ENCODE measurements at places on chromosomes 3 and 15.
A peak's percentile ranks its signal among the peaks of the same experiment; 100 is the strongest.

GRCh38 chr15:49178497-49178896 lies 8.4 kb downstream of the GALK2 start:
- no peak for DNase-seq

DNA sequence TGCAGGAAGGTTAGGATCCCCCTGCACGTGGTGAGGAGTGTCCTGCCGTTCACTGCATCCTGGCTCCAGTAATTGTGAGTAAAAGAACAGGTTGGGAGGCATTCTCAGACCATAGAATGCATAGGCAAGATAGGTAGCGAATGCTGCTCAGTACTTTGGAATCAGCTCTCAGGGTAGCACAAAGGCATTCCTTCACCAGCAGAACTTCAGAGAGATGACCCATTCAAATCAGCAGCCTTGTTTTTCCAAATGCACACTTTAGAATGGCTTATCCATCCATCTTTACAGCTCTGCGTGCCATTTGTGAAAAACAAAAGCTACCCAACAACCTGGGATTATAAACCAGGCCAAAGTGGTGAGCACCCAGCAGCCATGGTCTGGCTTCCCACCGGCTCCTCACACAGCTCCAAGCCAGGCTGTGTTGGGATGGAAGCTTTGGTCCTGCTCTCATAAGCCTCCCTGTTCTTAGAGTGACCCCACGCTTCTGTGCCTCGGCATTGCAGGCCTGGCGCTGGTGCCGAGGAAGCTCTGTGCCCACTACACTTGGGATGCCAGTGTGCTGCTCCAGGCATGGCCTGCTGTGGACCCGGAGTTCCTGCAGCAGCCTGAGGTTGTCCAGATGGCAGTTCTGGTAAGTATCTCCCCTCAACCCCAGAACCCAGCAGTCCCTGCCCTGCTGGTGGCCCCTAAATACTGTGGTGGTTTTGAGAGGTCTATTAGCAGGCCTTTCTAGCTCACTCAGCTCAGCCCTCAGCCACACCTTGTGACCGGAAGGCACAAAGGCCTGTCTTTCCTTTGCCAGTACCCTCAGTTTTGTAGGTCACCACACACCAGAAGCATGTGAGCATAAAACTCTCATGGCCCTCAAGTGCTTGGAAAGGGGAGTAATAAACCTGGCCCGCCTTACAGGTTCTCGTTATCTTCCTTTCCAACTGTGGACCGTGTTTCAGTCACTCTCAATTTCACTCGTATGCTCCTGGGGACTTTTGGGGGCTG lies 52.9 kb upstream of the LIMD1 start:
- no peak for DNase-seq

DNA sequence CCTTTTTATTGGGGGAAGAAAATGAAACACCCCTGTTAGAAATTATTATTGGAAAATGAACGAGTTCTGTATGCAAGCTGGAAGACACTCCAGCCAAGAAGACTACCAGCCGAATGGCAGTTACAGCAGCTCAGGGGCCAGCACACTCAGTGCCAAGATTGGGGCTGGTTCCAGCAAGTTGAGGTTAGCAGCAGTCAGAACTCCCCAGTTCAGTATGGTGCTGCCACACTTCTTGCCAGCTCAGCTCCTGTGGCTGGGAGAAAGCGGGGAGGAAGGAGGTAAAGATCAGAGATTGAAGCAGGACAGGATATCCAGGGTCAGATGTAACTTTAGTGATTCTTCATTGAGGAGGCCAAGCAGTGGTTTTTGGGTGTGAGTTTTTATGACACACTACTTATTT lies 280.2 kb upstream of the NR2E3 start:
- no peak for DNase-seq

- no peak for DNase-seq
These were observed 239.5 kb downstream of the CACNA2D3 start for GRCh38 chr3:54361746-54362283.

- no peak for DNase-seq
These were observed 46.5 kb upstream of the PRSS50 start for GRCh38 chr3:46764206-46764605.

DNA sequence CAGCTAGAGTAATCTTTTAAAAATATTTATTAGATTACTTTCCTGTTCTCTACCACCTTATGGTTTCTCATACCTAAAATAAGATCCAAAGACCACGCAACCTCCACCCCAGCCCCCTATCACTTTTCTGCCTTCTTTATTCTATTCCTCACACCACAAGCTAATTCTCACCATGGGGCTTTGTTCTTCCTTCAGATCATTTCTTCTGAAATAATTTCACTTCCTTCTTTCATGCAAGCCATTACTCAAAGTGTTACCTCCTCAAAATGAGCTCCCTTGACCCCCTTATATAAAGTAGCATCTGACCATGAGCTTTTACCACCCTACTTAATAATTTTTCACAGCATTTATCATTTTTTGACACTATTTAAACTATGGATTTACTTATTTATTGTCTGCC lies 233.2 kb upstream of the TMCO5A start:
- DNase-seq, result no peak

- no peak for DNase-seq
These were observed 29.1 kb upstream of the ST6GAL1 start for GRCh38 chr3:186901135-186901734.

GRCh38 chr3:15159501-15160136 lies 46.4 kb upstream of the CAPN7 start:
- no peak for DNase-seq

- no peak for DNase-seq
These were observed 6.2 kb downstream of the H1-8 start for GRCh38 chr3:129549006-129549800.

DNA sequence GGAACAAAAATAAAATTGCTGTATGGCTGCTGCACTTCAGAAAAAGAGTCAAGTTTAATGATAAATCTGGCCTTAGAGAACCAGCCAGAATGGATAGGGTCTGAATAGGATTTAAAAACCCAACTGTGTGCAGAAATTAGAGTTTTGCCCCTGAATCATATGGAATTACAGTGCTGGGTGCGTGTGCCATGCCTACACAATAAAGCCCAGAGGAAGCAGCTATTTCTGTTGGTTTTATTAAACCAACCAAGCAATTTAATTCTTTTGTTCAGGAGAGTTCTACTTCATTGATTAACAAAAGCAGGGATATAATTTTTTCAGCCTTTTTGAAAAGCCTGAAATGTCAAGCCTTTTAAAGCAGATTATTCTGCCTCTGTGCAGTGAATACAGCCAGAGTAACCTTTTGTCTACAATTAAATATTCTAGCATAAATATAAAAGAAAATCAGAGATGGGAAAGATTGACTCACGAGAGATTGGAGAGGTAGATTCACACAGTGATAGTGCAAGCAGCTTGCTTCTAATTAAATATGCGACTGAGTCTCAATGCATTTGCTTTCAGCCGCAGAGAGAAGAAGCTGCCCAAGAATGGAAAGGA lies 66.7 kb upstream of the DNAJC19 start:
- DNase-seq, result no peak

DNA sequence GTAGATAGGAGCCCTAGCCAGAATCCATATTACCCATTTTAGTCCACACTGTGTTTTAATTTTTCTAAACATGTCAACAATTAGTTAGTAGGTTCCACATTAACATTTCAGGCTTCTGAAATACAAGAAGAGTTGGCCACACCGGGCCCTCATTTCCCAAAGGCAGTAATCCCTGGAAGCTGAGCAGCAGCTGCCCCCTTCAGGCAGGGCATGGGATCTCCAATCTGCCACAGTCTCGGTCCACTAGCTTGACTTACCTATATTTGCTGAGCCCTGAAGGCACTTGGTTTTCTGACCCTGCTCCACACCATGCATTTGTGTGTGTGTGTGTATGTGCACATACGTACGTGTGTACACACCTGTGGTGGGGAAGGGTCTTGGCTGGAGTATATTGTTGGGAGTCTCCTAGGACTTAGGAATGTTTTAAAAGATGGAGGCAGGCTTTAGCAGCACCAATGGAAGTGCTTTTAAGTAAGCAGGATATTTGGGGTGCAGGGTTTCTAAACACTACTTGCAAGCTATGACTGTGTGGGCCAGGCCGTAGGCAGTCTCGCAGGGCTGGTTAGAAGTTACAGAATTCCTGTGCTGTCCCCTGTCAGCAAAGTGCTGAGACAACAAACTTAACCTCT lies 71.2 kb upstream of the SOX14 start:
- DNase-seq, result peak; percentile 41

DNA sequence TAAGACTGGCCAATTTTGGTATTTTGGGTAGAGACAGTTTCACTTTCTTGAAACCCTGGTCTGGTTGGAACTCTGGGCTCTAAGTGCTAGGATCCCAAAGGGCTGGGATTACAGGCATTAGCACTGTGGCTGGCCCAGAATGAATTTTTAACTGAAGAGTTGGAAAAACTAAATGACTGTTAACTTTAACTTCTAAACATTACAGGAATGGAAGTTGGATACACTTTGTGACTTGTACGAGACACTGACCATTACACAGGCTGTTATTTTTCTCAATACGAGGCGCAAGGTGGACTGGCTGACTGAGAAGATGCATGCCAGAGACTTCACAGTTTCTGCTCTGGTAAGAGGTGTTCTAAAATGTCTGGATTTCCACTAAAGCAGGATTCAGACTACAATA lies 3.5 kb downstream of the EIF4A2 start:
- no peak for DNase-seq

DNA sequence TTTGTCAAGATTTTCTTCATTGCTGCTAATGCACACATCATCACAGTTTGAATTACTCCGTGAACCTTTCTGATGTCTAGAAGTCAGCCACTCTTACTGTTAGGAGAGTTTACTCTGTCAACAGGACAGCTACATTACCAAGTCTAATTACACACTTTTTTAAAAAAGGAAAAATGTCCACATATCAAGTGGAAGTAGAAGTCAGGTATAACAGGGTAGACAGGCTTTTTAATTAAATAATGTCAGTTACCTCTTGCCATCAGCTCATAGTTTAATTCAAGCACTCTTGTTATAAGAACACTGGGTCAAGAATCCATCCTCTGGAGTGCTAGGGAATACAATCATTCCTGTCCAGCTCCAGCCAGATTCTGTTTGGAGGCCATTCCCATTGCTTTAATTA lies 232.8 kb downstream of the TAFA4 start:
- DNase-seq, result no peak

- no peak for DNase-seq
These were observed 7.0 kb downstream of the MORF4L1 start for GRCh38 chr15:78879517-78880241.

DNA sequence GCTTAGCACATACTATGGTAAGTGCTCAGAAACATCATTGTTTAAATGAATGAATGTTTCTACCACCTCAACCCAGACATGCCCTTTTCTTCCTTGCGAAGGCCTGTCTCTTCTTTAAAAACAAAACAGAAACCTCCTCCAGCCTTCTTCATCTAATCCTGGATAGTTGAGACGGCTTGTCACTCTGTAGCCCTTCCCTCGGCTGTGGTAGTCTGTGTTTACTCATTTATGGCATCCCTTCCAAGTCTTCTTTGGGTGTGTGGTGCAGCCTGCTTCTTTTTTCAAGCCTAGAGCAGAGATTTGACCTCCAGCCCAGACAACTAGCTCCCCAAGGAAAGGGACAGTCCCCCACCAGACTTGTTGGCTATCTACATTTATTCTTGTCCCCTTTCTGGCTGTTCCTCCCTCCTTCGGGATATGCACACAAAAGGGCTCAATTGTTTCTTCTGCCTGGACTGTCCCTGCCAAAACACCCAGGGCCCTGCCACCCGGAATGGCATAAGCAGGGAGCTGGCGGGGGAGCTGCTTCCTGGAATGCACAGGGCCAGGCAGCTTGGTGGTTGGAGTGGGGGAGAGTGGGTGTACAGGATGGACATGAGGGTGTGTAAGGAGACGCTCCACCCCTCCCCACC lies 67.8 kb downstream of the ITGA11 start:
- no peak for DNase-seq

DNA sequence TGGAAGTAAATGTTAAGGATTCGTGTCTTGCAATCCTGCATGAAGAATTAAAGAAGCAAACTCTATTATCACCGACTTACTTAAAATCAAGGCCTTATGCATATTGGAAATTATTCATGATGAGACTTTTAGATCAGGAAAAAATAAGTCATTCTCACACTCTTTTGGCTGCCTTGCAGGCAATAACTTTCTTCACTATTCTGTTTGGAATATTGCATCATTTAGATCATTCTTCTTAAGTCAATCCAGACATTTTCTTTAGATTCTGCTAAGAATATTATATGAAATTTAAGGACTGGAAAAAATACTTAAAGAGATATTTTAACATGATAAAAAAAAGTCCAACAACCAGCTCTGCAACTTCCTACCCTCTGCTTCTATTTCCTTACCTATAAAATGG lies 245.4 kb downstream of the LRRN1 start:
- DNase-seq, result no peak

GRCh38 chr3:125624341-125624740 lies 29.0 kb upstream of the OSBPL11 start:
- no peak for DNase-seq

GRCh38 chr3:95277613-95278012 lies 1214.8 kb downstream of the NSUN3 start:
- DNase-seq, result no peak

DNA sequence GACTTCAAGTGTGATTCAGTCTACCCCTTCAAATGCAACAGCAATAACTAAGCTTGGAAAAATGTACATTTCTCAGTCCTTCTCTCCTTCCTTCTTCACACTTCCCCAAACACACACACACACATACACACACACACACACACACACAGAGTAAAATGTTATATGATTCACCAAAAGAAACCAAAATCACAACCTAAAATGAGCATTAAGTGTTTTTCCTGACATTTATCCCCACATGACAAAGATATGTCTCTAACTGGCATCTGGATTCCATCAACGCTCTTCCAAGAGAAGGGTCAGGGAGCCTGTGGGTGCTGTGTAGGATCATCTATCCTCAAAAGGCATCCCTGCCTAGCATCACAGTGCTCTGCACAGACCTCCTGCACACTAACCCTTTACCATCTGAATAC lies 21.0 kb downstream of the PDZRN3 start:
- DNase-seq, result no peak

DNA sequence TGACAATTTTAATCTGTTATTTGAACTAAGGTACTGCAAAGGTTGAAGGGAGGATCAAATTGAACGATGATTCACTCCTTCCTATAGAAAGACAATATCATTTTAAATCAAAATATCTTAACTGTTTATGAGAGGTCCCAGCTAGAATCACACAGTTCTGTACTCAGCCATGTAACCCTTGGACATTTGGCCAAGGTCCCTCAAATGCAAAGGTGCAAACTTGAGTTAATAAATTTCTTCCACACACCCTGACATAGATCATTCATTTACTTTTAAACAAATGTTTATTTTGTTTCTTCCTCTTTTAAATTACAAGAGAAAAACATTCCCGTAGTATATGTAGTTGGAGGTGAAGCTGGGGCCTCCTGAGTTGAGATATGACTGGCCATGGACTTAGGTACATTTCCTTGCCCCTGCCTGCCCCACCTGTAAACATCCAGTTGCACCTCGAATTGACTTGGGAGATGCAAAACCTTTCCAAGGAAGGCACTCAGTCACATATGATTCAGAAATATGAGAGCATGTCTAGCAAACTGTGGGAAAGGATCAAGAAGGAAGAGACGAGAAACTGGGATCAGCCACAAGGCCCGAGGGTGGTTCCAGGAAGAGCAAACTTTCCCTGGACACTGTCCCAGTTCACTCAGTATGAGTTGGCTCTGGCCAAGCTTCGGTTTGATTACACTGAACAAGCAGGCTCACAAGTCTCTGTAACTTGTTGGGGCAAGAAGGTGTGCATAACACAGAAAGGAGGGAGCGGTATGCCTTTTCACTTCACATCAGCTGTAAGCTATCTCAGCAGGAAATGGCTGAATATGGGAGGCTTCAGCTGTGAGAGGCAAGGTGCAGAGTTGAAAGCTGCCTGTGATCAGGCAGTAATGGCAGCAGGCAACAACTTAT lies 6.7 kb downstream of the TNFSF10 start:
- no peak for DNase-seq

GRCh38 chr3:181880331-181880730 lies 168.6 kb downstream of the SOX2 start:
- no peak for DNase-seq

- DNase-seq, result no peak
These were observed 419.4 kb downstream of the RBMS3 start for GRCh38 chr3:29700256-29700655.
